ENCODE measurements at places on chromosomes 4 and X.

DNA sequence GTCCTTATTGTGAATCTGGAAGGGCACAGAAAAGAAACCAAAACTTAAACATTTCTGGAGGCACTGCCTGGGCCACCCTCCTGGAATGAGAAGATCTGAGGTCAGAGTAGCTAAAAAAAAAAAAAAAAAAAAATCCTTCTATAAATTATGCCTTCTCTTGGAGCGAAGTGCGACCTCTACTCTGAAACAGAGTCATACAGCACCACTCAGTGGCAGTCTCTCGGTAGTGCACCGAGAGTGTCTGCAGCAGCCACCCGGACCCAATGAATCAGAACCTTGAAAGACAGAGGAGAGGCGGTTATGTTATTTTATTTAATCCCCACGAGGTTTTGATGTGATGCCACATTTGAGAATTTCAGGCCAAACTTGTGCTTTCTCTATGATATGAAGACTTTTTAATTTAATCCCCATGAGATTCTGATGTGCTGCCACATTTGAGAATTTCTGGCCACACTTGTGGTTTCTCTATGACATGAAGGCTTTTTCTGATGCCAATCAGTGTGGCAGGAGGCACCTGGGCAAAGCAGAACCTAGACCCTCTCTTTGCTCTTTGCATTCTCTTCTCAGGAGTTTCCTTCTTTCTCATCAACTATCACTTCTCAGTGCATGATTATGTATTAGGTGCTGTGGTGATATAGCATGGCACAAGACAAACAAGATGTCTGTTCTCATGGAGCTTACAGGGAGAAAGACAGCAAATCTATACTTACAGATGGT is 5.6 kb upstream of the CT47C1 start:
- DNase-seq: peak; percentile 1

- DNase-seq: peak; percentile 61
Observed at GRCh38 chr4:153750197-153750817, 9.5 kb downstream of the RNF175 start.

GRCh38 chr4:128940971-128941370 is 131.5 kb downstream of the JADE1 start:
- DNase-seq: no peak

DNA sequence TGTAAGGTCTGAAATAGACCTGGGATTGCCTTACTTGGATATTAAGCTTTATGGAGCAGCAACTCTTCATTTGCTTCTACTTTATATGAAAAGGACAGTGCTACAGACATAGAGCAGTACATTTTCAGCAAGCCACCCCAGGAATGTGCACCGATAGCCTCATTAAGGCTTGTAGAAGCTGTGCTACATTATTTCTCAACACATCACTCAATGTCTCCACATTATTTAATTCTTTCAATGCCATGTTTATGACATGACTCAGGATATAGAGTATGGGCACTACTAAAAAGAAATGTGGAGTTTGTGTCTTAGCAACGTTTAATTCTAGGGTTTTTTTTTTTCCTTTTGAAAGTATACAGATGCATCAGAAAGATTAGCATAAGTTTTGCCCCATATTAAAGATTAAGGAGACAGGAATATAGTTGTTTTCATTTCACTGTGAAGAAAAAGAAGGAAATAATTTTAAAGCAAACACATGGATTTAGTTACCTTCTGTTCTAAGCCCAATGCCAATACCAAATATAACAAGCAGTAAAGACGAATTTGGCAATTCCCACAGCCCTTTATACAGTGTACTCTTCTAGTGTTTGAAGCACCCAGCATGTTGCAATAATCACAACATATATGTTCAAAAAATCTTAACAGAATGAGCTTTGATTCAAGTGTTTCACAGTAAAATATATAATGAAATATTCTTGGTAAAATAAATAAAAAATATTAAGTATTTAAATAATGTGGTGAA is 2140.1 kb upstream of the AGA start:
- DNase-seq: no peak

- DNase-seq: no peak
Observed at GRCh38 chr4:5749568-5749967, 38.6 kb downstream of the EVC start.

- DNase-seq: peak; percentile 1
Observed at GRCh38 chrX:15468036-15468435, 25.1 kb downstream of the PIR start.

GRCh38 chr4:38056011-38056685 is 96.0 kb downstream of the PTTG2 start:
- DNase-seq: no peak

- no peak for DNase-seq
Observed at GRCh38 chr4:161525121-161525520, 638.7 kb downstream of the FSTL5 start.

DNA sequence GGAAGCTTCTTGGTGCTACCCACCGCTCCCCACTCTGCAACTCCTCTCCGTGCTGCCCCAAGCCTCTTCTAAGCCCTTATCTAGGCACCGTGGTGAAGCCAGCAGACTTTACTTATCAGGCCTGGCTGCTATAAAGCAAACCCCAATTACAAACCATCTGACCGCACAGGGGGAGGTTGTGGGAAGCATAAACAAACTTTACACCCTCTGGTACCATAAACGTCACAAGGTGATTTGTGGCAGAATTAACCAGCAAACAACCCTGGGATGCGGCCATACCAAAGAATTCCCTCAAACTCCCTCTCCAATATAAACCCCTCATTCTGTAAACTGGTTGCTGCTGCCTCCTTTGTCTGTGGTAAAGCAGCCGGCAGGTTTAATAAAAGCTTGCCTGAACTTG is 55.2 kb downstream of the MAGEC2 start:
- DNase-seq: no peak

DNA sequence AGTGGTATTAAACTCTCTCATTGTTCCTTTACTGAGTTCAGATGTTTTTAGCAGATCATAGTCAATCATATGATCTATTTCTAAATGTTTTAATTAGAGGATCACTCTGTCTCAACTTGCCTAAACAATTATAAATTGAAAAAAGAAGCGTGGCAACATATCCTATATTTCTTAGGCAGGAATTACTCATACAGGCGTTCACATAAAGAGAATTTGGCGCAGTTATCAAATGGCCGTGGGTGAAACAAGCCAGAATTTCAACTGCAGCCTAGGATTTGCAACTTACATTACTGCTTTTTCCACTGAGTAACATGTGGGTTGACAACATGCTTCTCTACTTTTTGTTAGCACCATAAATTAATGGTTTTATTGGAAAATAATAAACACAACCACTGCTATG is 141.3 kb downstream of the CPE start:
- DNase-seq: no peak

GRCh38 chr4:145484225-145484846 is 2.7 kb downstream of the SMAD1 start:
- no peak for DNase-seq

DNA sequence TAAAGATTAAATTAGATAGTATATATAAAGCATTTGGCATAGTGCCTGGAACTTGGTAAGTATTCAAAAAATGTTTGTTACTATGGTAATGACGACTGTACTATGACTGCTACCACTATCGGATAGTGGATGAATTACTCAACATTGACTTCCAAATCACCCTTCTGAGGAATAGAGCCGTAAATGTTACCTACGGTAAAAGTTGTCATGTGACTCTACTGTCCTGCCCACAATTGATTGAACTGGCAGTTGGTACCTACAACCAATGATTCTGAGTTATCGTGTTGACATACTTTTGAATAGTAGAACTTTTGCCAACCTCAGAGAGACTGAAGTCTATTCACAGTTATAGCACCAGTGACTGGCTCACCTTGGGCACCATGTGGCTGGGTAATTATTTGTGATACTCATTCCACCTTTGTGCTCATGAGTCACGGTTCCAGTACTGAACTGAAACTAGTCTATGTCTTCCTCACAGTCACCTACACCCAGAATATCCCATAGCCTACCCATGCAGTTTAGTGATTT is 185.5 kb upstream of the PITX2 start:
- no peak for DNase-seq

- no peak for DNase-seq
Observed at GRCh38 chr4:5821665-5822358, 71.1 kb downstream of the CRMP1 start.

DNA sequence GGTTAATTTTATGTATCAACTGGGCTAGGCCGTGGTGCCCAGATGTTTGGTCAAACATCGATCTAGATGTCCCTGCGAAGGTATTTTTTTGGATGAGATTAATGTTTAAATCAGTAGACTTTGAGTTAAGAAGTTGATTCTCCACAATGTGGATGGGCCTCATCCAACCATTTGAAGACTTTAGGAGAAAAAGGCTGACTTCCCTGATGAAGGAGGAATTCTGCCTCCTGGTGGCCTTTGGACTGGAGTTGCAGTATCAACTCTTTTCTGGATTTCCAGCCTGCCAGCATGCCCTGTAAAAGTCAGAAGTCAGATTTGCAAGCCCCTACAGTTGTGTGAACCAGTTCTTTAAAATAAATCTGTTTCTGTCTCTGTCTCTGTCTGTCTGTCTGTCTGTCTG is 91.4 kb downstream of the STK32B start:
- no peak for DNase-seq

GRCh38 chr4:142265536-142265935 is 580.6 kb downstream of the INPP4B start:
- peak; percentile 37 for DNase-seq

DNA sequence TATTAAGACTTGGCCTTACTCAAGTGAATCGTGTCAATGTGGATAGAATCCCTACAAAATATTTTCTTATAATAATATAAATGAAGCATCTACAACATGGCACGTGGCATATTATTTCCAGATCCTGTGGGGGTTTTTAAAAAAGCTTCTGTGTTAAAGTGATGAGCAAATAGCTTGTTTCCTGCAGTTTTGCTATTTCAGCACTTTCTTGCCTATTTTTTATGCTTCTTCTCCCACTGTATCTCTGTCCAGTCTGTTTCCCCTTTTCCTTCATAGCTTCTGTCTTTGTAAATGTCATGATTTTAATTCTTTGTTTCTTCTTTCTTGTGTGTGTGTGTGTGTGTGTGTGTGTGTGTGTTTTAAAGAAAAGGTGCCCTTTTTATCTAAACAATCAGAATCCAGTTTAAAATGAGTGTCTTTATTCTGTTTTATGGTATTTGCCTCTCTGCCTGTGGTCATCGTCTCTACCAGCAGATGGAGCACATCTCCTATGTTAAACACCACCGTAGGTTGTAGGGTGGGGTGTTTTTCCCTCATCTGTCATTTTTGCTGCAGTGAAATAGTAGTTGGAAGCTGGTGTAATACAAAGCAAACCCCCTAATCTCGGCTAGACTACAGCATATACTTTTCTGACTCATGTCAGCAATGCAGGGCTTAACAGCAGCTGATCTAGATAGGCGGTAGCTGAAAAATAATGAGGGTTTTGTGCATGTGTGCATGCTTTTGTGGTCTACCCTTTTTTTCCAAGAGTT is 33.1 kb downstream of the FTHL17 start:
- DNase-seq: peak; percentile 1

DNA sequence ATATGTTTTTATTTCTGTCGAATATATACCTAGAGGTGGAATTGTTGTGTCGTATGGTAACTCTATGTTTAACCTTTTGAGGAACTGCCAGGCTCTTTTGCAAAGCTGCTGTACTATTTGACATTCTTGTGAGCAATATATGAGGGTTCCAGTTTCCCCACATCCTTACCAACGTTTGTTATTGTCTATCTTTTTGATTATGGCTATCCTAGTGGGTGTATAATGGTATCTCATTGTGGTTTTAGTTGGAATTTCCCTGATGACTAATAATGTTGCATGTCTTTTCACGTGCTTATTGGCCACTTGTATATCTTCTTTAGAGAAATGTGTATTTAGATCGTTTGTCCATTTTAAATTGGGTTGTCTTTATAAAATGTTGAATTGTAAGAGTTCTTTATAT is 24.5 kb downstream of the REPS2 start:
- no peak for DNase-seq

DNA sequence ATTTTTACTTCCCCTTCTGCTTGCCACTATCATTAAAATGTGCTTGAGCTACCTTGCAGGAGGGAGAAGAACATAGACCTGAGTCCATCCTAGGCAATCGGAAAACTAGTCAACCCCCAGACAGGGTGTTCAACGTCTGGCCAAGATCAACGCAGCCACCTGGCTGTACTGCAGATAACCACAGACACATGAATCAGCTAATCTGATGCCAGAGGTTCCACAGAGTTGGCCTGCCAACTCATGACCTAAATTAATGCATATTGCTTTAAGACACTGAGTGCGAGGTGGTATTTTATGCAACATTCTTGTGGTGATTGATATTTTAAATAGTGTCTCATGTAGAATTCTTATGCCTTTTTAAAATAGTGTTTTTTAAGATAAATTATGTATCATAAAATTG is 1283.8 kb upstream of the PABPC4L start:
- no peak for DNase-seq

GRCh38 chr4:6960154-6960553 is 50.5 kb downstream of the TBC1D14 start:
- DNase-seq: no peak

DNA sequence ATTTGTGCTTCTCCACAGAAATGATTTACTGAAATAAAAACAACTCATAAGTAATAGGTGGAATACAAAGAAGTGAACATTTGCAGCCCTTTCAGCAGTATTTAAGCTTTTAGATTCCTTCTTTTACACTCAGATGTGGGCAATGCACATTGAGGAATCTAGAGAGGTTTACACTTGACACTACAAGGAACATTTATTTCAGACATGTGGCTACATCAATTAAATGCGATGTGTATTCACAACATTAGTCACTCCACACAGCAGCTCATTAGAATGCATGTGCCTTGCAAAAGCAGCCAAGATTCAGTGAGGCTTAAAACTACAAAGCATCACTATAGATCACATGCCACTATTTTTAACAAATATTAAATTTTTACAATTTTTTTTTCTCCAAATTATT is 480.7 kb downstream of the INPP4B start:
- DNase-seq: no peak

Measured in CD4-positive, alpha-beta T cell treated with Interleukin-15 for 4 hours (primary cell).